ENCODE measurements at places on chromosomes 4 and X. TPM values are rescaled to one million over a fixed set of nuclear protein-coding genes. Genes with fewer than 3 reads are reported as not detected.
A peak's percentile ranks its signal among the peaks of the same experiment; 100 is the strongest.

DNA sequence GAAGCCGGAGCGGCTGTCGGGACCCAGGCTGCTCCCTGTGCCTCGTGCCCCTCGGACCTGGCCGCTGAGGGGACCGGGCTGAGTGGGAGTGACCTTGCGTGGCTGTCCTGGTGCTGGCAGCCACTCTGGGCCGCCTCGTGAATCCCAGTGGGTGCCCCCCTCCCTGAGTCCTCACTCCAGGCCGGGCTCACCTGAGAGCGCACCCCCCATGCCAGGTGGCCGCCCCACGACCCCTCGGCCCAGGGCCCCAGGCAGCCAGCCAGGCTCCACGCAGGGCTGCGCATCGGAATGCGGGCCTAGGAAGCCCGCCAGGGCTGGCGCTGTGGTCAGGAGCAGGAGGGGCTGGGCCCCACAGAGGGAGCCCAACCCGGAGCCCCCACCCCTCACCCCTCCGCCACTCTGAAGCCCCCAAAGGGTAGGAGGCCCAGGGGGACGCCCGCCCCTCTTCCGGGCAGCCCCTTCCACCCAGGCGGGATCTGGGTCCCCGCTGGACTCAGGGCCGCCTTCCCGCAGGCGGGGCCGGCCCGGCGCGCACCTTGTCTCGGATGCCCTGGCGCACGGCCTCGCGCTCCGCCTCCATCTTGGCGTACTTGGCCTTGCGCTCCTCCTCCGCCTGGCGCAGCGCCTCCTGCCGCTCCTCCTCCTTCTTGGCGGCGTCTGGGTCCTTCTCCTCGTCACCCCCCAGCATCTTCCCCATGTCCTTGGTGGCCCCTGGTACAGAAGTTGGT, 33.9 kb downstream of the CPLX1 start:
- no peak for DNase-seq

DNA sequence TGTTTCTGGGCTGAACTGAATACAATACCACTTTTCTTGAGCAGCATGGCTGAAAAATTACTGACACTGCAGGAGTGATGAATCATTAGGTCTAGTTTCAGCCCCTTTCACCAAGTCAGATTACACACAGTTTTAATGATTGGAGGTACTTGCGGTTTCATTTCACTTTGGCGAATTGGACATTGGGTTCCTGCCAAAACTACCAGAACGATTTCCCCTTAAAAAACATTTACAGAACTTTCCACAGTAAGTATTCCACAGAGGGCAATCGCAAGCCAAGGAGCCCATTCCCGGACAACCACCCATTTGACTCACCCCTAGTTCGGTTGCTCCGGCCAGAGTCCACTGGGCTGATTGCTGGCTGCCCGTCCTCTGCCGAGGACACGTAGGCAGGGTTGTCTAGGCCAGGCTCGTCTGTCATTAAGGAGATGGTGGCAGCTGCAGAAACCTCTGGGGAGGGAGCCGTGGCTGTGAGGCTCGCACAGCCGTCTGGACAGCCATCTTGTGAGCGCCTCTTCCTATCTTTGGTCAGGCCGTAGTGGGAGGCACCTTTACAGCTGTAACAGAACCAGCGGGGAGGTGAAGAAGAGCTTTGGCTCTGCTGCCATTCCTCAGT, 83.5 kb downstream of the LNX1 start:
- peak; percentile 77 for DNase-seq

- no peak for DNase-seq
Measured at GRCh38 chr4:102687982-102688433, 72.8 kb downstream of the MANBA start.

- no peak for DNase-seq
Measured at GRCh38 chrX:118579417-118579816, 83.8 kb downstream of the DOCK11 start.

GRCh38 chrX:70281951-70282350, at the start of gene RAB41:
Gene RAB41 (plus strand): TSS chrX:70282172. CDS start chrX:70282218, 46 bp downstream.
- no peak for DNase-seq

GRCh38 chr4:166657261-166657660, 577.0 kb downstream of the SPOCK3 start:
- no peak for DNase-seq

The FGB gene
- not detected for total RNA-seq

The POLA1 gene
- total RNA-seq: 18.6 TPM

All from endothelial cell of umbilical vein (primary cell).